ENCODE measurements at places on chromosomes 6 and 20.

GRCh38 chr6:68729377-68729903 is 94.4 kb downstream of the ADGRB3 start:
- DNase-seq, result no peak

DNA sequence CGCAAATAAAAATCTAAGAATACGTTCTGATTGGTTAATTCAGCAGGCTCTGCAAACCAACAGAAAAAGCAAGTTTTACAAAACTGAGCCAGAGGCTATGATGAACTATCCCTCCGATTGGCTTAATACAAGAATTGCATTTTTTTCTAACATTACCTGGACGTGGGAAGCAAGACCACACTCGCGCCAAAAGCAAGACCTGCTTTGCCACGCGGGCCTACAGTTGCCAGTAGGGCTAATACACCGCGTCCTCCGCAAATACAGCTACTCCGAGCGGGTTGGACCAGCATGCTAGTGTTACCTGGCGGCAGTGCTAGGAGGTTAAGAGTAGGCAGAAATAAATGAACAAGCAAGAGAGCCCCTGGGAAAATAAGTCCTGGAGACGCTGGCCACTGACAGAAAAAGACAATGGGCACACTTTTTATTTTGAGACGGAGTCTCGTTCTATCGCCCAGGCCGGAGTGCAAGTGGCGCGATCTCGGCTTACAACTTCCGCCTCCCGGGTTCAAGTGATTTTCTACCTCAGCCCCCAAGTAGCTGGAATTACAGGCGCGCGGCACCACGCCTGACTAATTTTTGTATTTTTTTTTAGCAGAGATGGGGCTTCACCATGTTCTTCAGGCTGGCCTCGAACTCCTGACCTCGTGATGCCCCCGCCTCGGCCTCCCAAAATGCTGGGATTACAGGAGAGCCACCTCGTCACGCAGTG is 131.9 kb upstream of the BTN3A2 start:
- no peak for DNase-seq

DNA sequence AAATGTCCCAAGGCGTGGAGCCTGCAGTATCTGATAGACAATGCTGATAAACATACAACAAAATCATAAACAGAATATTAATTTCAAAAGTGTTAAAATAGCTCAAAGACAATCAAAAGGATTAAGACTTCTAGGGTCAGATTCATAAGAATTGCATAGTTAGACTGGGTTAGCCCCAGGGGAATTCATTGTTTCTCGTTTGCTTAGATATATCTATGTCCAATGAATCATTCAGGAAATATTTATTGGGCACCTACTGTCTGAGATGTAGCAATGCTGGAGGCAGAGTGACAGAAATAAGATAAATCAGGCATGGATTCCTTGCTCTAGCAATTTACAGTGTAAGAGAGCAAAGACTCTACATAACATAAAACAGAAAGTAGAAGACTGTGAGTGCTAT is 124.4 kb upstream of the PRL start:
- no peak for DNase-seq

- DNase-seq, result no peak
Observed at GRCh38 chr20:19785173-19785982, 27.3 kb downstream of the RIN2 start.

DNA sequence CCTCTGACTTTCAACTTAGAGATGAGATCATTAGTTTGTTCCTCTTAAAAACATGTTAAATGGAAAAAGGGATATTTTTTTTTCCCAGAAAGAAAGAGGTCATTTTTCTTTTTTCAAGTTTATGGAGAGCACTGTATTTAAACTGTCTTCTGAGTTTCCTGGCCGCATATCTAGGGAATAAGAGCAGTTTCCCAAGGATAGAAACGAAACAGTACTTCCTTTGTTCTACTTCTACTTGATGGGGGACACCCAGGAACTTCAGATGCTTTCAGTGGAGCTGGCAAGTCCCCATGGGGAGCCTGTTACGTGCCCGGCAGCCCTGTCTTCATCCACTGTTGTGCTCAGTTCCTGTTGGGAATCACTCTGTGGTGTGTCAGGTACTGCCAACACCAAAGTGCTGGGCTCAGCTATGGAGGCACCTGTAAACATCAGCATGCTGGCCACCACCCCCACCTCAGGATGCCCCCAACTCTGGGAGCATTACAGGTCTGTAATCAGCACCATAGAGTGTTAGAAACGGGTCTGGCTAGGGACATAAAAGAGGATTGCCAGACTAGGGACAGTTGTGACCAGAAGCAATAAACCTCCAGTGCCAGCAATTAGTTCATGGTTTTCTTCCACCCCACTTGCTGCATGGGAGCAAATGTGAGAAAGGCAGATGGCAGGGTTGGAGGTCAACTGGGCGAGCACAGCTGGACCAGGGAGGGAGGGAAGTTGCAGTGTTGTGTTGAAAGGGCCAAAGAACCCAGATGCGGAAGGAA is 221.7 kb upstream of the ECI2 start:
- DNase-seq, result no peak

- DNase-seq, result no peak
Observed at GRCh38 chr20:40668449-40669228, 20.4 kb downstream of the MAFB start.

DNA sequence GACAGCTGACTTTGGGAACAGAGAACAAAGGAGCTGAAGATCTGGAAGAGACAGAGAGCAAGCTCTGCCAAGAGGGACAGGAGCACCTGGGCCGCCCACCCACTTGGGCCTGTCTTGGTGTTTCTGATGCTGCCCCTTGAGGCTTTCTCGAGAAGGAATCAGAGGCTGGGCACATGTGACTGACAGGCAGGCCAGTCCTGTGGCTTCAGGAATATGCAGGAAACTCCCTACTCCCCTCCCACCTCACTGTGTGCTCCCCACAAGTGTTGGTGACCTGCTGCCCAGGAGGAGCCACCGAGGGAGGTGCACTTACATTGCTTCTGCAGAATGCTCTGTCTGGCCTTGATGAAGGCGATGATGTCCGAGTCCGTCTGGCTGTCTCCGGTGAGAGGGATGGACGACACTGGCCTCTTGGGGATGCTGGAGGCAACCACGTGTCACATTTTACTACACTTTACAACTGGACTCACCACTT is 20.9 kb upstream of the KCNK16 start:
- no peak for DNase-seq

DNA sequence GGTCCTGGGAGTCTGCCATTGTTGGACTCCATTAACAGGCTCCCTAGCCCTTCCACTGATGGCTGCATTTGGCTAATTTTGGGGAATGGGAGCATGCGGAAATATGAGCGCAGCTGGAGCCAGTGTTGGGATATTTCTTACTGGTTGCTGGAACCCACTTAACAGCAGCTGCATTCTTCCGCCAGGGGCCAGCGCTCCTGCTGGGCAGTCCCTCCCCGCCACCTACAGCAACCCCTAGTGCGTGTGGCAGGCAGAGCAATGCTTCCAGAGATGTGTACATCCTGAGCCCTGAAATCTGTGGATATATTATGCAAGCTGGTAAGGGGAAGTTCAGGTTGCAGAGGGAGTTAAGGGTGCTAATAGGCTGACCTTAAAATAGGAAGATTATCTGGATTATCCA is 16.4 kb downstream of the CST8 start:
- no peak for DNase-seq

DNA sequence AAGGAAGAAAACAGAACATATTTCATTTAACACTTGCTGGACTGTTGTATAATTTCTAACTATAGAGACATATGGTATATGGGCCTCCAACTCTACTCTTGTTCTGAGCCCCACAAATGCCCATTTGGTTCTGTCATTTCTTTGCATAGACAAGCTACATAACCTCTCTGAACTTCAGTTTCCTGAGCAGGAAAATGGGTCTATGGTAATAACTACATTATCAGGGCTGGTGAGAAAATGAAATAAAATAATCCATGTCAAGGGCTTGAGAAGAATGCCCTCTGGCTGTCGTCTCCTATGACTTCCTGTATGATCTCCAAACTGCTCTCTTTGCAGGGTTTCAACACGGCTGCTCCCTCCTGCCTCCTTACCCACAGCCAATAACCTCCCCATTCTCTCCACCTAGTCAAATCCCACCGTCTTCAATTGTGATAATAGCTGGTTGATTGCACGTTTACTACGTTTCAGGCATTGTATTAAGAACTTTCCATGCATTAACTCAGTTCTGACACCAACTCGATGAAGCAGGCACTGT is 12.0 kb downstream of the ZCCHC3 start:
- DNase-seq, result no peak

DNA sequence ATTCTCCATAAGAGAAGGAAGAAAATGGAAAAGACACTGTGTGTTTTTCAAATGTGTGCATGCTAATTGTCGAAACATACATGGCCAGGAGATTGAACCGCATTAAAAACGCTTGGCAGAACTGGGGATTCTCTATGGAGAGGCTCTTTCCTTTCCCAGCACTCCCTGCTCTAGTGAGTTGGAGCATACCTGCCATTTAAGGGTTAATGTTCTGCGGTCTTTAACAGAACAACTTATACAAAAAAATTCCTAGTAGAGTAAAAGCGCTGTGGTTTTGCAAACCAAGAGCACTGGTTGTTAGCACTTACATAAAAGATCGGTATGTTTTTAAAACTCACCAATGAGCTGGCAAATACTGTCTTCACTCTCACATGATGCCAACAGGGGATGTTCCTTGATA is 1.5 kb downstream of the TAGAP start:
- DNase-seq, result no peak

DNA sequence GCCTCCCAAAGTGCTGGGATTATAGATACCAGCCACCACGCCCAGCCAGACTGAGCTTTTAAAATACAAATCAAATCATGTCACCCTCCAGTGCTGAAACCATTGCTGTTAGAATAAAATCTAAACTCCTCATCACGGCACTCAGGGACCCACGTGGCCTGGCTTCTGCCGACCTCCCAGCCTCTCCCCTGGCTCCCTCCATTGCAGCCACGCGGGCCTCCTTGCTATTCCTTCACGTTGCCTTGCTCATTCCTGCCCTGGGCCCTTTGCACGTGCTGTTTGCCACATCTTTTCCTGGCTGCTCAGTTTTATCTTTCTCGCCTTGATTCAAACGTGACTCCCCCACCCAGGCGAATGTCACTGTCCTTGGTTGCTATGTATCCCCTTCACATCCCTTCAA is 244.6 kb downstream of the PREX1 start:
- DNase-seq, result no peak

DNA sequence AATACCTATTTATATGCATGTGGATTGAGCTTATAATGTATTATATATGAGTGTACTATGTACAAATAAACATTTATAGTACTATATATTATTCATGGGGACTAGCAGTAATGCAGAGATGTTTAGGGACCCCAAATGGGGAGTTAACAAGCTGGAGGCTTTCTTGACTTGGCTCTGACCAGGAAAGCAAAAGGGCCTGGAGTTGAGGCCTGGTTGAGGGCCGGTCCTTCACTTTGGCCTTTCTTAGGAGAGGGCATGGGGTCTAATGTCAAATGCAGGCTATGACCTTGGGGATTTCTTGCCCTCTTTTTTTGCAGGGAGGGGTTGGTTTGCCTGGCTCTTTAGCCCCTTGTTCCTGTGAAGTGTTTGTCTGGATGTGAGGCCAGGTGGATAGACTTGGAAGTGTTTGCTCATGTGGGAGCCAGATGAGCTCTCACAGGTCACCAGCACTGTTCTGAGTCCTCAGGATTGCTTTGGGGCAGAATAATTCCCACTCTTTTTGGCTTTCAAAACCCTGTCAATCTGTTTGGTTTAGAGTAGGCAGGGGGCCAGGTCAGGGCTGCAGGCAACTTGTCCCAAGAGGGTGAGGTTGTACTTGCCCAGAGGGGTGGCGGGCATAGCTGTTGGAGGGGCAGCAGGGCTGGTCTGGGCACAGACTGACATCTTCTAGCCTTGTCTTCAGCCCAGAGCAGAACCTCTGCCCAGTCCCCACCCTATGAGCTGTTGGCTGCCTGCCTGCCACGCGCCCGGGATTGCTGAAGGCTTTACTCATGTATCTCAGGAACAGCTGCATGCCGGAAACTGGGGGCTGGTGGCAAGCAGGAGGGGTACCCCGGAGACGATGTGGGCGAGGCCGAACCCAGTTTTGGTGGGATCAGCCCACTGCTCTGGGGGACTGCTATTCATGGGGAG is 14.6 kb downstream of the TJAP1 start:
- no peak for DNase-seq

DNA sequence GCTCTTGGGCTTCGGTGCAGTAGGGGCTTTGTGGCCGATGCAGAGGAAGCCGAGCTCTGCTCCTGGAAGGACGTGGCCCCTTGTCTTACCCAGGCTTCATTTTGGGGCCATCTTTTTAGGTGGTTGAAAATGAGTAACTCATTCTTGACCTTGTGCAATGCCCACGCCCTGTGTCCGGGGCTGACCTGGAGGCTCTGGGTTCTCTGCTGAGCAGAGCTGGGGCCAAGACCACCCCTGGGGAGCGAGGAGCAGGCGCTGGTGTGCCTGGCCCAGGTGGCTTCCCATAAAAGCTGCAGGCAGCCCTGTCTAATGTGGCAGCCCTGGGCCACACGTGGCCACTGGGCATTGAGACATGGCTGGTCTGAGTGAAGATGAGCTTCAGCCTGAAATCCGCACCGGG is 25.7 kb downstream of the NTSR1 start:
- DNase-seq, result no peak

GRCh38 chr20:46308258-46309157 is at the start of gene CDH22:
Gene CDH22, minus strand, starts transcription at chr20:46308498. Its CDS starts 57,204 bp downstream, at chr20:46251294.
- DNase-seq, result peak; percentile 14

DNA sequence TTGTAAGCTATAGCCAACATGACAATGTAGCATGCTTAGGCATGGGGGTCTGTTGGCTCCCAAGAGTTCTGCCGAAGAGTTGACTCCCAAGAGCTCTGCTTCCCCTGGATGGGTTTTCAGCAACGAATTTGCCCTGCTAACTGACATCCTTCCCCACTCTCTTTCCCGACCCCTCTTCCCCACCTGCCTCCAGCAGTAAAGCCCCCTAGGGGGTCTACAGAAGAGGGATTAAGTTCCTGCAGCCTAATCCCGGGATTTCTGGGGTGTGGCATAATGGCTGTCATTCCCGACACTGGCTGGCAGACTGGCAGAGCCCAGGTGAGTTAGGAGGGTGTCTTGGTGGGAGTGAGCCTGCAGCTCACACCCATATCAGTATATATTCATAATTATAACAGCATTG is 121.0 kb upstream of the ZNF184 start:
- DNase-seq, result no peak

GRCh38 chr6:85431271-85431670 is 18.6 kb upstream of the NT5E start:
- no peak for DNase-seq

GRCh38 chr20:25659999-25660398 is 36.2 kb upstream of the NANP start:
- no peak for DNase-seq

DNA sequence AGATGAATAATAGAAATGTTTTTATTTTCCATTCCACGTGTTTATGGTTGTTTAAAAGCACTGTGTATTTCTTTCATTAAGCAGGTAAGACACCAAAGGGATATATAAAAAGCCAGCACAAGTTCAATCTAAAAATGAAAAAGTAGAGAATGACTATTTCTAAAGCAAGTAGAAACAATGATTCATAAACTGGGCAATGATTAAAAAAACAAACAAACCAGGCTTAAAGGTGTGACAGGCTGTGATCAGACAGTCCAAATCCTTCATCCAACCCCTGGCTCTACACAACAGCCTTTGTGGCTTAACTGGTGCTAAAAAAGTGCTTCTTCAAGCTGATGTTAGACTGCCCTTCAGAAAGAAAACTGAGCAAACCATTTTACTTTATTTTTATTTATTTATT is 45.7 kb upstream of the TSHZ2 start:
- DNase-seq, result no peak

- no peak for DNase-seq
Observed at GRCh38 chr6:159194421-159194820, 25.2 kb downstream of the FNDC1 start.

Measured in T follicular helper cell (primary cell).